NCI-H82 (cell line): ENCODE measurements at places on chromosomes 6 and 20.
A peak's percentile ranks its signal among the peaks of the same experiment; 100 is the strongest.

DNA sequence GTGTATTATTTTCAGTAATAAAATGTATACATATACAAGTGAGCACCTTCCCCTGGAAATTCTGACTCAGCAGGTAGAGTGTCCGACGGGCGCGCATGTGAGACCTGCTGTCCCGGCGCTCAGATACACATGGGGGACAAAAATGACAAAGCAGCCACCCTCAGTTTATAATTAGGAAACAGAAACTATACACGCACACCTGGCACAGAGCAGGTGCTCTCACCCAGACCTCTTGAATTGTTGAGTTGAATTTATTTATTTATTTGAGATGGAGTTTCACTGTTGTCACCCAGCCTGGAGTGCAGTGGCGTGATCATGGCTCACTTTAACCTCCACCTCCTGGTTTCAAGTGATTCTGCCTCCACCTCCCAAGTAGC lies 180.4 kb downstream of the ZDHHC14 start:
- DNase-seq = no peak

DNA sequence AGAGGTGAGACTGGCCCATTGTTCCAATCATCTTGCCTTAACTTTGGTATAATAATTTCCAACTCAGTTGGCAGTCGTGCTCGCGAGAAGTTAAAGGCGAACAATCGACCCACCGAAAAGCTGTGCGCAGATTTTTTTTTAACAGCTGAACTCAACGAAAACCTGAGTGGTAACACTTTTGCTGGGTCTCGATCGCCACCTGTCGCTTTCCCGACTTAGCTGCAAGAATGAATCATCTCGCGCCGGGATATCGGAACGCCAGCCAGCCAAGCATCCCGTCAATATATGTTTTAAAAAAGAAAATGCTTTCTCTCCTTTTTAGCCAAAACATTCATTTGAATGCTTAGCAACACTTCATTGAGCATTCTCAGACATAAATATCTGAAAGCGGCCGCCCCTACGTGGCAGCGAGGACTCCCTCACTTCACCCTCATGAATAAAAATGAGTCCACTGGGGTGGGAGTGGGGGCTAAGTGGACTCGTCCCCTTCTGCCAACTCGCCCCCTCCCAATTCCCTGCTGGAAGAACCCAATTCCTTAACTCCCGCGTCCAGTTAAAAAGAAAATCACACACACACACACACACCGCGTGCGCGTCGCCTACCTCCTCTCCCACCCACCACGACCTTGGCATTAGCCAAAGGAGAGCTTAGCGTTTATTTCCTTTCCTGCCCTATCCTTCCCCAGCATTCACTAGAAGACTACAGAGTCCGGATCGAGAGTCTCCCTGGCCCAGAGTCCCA lies 1.5 kb downstream of the COL12A1 start:
- DNase-seq = peak; percentile 74

DNA sequence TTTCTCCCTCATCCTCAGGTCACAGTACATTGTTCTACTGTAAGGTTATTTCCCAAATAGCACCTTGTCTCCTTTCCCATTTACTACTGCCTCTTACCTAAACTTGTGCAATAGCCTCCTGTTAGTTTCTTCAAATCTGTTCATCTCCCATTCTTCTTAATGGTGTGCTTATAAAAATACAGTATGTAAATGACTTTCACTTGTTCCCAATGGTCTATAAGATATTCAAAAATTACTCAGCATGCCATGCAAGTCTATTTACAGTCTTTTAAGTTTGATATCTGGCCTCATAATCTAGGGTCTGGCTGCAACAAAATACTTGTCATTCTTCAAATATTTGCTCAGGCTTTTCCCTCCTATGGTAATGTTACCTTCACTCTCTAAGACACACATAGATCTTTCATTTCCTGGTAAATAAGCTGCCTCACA lies 31.5 kb upstream of the RHAG start:
- DNase-seq = no peak

DNA sequence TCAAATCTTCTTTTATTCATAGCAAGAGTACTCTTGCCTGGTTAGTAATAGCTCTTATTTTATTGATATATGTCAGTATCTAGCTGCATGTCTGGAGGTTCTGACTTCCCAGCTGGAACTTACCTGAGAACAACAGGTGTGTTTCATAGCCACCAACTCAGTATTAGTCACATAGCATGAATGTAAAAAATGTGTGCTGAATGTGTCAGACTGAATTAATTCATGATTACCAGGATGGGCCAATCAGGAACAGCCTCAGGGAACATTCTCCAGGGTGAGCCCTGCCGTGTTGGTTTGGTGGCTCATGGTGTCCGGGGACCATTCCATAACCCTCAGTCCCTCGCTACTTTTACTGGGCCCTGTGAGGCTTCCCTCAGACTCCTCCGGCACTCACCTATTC lies 99.7 kb downstream of the TULP4 start:
- no peak for DNase-seq

GRCh38 chr6:137102851-137103492 lies 58.2 kb upstream of the IL20RA start:
- no peak for DNase-seq

DNA sequence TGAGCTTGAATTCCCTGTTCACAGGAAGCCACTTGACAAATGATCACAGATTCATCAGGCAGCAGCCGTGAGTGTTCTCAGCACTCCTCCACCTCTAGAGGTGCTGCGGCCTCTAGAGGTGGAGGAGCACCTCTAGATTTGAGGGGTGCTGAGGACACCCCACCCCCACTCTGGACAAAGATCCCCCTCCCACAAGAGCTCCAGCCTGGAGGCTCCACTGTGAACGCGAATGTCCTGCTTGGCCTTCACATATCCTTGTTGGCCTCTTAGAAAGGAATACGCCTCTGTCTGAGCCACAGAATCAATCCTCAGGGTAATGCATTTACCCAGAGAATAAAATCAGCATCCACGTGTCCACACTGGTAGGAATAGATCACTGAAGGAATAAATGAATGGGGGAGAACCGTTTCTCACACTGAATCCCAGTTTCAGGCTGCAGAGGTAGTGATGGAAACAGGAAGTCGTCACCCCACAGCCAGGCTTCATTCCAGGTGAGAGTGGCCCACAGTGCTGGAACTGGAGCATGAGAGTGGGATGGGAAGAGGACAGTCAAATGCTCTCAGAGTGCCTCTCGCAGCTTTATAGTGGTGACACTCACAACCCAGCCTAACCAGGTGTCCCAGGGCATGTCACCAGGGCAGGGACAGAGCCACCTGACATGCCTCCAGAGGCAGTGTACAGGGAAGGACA lies 16.6 kb downstream of the NPEPL1 start:
- no peak for DNase-seq

DNA sequence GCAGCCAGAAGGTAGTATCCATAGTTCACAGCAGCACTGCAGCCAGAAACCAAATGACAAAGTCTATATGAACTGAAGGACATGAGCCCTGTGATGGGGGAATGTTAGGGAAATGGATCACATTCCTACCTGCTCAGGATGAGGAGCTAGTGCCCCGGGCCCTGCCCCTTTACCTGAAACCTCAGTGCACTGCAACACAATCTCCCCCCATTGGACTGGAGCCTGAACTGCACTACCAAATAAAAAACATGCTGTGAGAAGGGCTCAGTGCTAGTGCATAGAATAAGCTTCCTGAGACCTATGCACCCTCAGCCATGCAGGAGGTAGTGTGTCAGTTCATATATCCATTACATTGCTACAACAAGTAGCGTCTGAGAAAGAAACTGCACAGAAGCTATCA lies 477.8 kb downstream of the HACE1 start:
- DNase-seq = no peak

DNA sequence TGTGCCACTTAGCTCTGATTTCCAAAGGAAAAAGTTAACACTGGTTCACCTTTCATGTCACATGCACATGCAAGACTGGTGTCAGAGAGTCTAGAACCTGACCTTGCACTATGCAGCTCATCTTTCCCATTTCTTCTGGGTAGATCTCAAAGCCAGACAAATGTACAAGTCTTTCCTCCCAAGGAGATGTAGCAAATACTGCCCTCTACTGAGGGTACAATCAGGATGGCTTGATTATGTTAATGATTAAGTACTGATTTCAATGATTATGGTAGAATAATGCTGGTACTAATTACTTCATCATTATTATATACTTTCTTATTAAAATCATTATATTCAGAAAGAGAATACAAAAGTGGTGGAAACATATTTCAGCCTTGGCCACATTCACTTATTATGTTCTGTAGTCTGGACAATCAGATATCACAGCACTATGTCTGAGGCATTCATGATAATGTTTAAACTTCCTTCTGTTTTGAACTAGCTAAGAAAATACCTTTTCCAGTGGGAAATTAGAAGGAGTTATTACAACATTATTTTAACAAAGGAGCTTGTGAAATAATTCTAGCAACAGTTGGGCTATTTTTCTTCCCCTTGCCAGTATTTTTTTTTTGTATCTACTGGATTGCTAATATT lies 68.5 kb upstream of the FOXO3 start:
- DNase-seq = peak; percentile 74

DNA sequence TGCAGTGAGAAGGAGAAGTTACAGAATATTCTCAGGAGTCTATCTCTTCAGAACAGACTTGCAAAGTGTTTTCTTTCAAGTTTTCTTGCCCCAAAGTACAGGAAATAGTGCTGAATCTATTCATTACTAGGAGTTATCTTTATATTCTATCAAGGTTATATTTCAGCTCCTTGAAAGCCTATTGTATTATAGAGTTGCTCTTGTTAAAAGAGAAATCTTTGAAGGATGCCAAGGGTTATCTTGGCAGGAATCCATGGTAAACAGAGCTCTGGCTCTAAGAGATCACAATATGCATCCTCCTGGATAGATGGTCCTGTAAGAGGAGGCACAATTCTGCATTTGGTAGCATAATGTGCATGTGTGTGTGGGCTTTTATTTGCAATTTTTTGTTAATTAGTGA lies 21.2 kb upstream of the SNRPB2 start:
- DNase-seq = no peak

DNA sequence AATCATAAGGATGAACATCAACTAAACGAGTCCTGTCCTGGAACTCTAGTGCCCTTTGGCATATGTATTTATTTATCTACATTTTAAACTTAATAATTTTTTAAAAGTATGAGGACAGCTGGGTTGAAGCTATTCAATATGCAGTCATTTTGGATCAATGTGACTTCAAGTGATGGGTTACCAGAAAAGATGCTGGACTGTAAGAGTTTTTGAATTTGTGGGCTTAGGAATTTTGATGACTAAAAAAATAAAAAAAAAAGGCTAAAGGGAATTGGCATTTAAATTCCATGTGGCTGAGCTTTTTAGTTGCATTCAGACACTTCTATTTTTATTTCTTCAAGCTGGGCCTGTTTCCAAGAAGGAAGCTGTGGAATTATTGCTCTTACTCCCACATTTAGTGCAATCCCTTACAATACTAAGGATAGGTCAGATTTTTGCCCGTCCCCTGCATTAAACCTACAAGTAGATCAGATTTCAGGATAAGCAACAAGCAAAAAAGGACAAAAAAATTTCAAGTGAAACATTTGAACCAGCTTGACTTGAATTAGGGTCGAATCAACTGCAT lies 704.2 kb upstream of the CITED2 start:
- no peak for DNase-seq

DNA sequence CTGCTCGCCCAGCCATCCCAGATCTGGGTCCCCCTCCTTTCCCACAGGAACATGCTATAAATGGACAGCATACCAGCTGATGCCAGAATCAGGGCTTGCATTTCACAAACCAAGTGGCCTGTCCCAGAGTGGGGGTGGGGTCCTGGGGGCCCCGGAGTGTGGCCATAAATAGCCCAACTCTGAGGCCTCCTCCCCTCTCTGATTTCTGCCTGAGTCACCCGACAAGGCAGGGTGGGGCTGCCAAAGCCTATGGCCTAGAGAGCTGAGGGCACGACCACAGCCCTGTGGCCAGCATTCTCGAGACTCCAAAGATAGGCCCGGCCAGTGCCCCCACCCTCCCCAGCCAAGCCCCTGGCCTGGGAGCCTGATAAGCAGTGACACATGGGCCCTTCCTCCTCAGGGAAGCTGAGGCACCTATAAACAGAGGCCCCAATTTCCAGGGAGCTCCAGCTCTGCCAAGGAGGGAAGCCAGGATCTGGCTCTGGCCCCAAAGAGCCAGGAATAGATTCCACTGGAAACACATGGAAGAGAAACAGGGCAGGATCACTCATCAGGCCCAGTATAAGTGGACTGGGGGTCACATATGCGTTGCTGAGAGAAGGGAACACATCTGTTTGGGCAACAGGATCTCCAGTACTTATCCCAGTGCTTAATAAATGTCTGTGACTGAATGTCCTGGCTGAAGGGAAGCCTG lies 20.3 kb downstream of the SNTA1 start:
- no peak for DNase-seq

DNA sequence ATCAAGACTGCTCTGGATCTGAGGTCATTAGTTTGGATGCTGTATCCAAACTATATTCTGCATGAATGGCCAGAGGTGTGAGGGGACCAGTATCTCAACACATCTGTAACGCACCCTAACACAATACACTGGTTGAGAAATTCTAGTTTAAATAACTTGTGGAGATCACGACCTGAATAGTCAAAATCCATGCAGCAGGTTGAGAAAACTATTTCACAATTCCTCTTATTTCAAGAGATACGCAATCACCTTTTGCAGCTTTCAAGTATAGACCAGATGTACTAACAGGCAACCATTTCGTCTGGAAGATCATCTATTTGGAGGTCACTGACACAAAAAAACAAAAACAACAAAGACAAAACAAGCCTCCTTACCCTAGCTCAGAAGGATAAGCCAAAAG lies 11.1 kb downstream of the CSNK2A1 start:
- DNase-seq = no peak

- no peak for DNase-seq
Measured at GRCh38 chr20:49602345-49603208, 34.6 kb upstream of the PTGIS start.

- DNase-seq = no peak
Measured at GRCh38 chr20:4090756-4091489, 75.6 kb upstream of the RNF24 start.

GRCh38 chr20:14553774-14554534 lies 216.5 kb upstream of the FLRT3 start:
- no peak for DNase-seq

DNA sequence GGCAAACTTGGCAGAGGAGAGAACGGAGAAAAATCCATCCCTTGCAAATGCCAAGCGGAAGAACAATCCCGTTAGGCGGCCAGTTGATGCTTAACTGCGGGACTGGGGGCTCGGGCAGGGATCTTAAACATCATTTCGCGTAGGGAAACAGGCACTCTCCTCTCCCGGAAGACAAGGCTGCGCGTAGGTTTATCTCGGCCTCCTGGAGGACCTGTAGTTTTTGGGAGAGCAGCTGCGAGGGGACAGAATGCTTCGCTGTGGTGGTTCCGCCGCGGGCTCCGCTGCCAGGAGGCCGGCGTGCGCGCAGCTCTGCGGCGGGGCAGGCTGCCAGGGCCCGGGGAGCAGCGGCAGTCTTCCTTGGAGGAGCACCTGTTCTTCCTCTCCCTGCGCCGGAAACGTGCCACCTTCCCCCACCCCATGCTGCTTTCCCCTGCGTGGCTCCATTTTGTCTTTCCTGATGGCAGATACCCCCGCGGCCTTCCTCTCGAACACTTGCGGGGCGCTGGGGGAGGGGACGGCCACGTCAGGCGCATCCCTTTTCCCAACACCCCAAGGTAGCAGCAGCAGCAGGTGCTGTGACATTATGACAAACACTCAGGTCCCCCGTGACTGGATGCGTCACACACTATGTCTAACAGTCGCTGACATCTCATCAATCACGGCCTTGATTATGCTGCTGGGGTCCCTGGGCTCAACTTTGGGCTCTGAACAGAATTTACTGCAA lies 230.7 kb upstream of the BTBD3 start:
- DNase-seq = no peak

GRCh38 chr20:59120919-59121318 lies 42.7 kb upstream of the ZNF831 start:
- DNase-seq = no peak
